ENCODE measurements at places on chromosomes 4 and X. TPM values are rescaled to one million over a fixed set of nuclear protein-coding genes. Genes with fewer than 3 reads are reported as not detected.

TCEAL7 gene
- total RNA-seq = 0.82 TPM

GRCh38 chrX:110159865-110160264 lies 157.0 kb downstream of the TMEM164 start:
- no peak overlapping the region for H3K27ac ChIP-seq
- no peak overlapping the region for H3K4me3 ChIP-seq
- no peaks in the 10 kb centered on the region for H3K36me3 ChIP-seq
- no peak for DNase-seq

DNA sequence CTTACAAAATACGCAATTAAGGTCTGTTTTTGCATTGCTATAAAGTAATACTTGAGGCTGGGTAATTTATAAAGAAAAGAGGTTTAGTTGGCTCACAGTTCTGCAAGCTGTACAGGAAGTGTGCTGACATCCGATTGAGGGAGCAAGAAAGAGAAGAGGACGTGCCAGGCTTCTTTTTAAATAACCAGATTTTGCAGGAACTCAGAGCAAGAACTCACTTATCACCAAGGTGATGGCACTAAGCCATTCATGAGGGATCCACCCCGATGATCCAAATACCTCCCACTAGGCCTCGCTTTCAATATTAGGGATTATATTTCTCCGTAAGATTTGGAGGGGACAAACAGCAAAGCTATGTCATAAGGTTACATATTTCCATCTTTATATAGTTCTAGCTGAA lies 456.7 kb downstream of the GLUD2 start:
- DNase-seq = no peak
- no peak overlapping the region for H3K27ac ChIP-seq
- H3K27me3 ChIP-seq = no peaks in the 10 kb centered on the region
- H3K4me1 ChIP-seq = no peaks in the 10 kb centered on the region

DNA sequence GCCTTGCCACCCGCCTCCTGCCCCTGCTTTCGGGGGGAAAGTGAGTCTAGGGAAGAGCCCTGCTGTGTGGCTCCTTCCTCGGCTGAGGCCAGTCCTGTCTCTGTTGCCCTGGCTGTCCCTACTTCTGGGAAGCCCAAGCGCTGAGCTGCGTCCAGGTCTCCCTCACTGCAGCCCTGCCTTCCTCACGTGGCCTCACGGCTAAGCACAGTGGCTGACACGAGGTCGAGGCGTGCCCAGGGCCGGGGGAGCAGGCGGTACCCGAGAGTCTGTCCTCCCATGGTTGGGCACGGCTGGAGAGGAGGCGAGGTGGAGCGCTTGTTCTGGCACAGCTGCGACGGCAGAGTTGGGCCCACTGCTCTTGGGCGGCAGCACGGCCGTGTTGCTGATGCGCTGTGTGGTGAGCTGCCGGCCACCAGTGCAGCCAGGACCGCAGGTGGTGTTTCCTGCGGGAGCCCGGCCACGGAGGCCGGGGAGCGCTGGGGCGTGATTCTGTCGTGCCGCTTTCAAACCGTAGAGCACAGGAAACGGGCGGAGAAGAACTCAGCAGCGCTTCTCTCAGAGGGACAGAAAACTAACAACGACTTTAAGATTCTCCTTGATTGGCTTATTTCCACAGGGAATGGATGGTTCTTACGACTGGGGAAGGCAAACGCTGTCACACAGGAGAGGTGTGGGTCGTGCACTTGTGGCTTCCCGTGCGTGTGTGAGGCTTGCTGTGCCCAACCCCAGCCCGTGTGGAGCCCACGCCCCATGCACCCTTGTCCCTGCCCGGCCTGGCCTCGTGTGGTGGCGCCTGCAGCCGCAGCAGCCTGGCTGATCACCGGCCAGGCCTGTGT lies 21.3 kb downstream of the MAEA start:
- DNase-seq = no peak
- no peak overlapping the region for H3K4me3 ChIP-seq
- H3K36me3 ChIP-seq = peaks cover 16% of the 10 kb centered on the region
- no peaks in the 10 kb centered on the region for H3K27me3 ChIP-seq
- no peaks in the 10 kb centered on the region for H3K4me1 ChIP-seq

Data from colonic mucosa (tissue), 4 donors.